Hair follicle dermal papilla cell (primary cell): ENCODE measurements at places on chromosomes 12 and 14. TPM values are rescaled to one million over a fixed set of nuclear protein-coding genes. Genes with fewer than 3 reads are reported as not detected.

The CISTR gene
- not detected in 2 replicates for total RNA-seq

The RPS6KL1 gene
- total RNA-seq = 0.32 and 1.3 TPM in 2 replicates

The POMT2 gene
- 15.4 and 20.8 TPM in 2 replicates for total RNA-seq

The ITGA7 gene
- 4.4 and 7.7 TPM in 2 replicates for total RNA-seq

The RNASE4 gene
- total RNA-seq = 28.3 and 31.6 TPM in 2 replicates

The CIPC gene
- total RNA-seq = 22.1 and 24.7 TPM in 2 replicates

The LRP1-AS gene
- total RNA-seq = not detected in 2 replicates

The NXPH4 gene
- total RNA-seq = 1.1 and 2.3 TPM in 2 replicates

The KRT77 gene
- not detected in 2 replicates for total RNA-seq

The FAIM2 gene
- total RNA-seq = 0.97 and 1.5 TPM in 2 replicates

The OR4N5 gene
- total RNA-seq = not detected in 2 replicates

The ZCCHC8 gene
- 13.1 and 16.6 TPM in 2 replicates for total RNA-seq

The CPNE6 gene
- not detected in 2 replicates for total RNA-seq

The PTCSC3 gene
- total RNA-seq = not detected in 2 replicates

The PTPRR gene
- under 0.01 and 0.24 TPM in 2 replicates for total RNA-seq

The AQP2 gene
- not detected in 2 replicates for total RNA-seq

The MNAT1 gene
- total RNA-seq = 29.9 and 50.0 TPM in 2 replicates

The TMTC2 gene
- total RNA-seq = 20.5 and 24.2 TPM in 2 replicates

The KRT3 gene
- total RNA-seq = not detected in 2 replicates

The PRIMA1 gene
- not detected in 2 replicates for total RNA-seq

The FOXN4 gene
- not detected in 2 replicates for total RNA-seq

The C1R gene
- 363 and 481 TPM in 2 replicates for total RNA-seq

The MSI1 gene
- not detected in 2 replicates for total RNA-seq

The TAS2R50 gene
- total RNA-seq = 4.7 and 7.0 TPM in 2 replicates

The SLC25A47 gene
- total RNA-seq = 0.16 TPM in 1 of 2 replicates, not detected in the other

The PRH2 gene
- not detected in 2 replicates for total RNA-seq

The ANG gene
- total RNA-seq = 8.4 and 9.5 TPM in 2 replicates

The IAPP gene
- not detected in 2 replicates for total RNA-seq

The OVCH1 gene
- total RNA-seq = not detected in 2 replicates

The CMKLR1 gene
- total RNA-seq = 17.4 and 19.6 TPM in 2 replicates

The VWF gene
- 0.24 and 0.81 TPM in 2 replicates for total RNA-seq

The KRT6A gene
- total RNA-seq = 3.4 and 40.3 TPM in 2 replicates

The NPFF gene
- total RNA-seq = not detected in 2 replicates

The TGM1 gene
- total RNA-seq = 1.1 and 3.1 TPM in 2 replicates

The POTEG gene
- not detected in 2 replicates for total RNA-seq

The MYL2 gene
- not detected in 2 replicates for total RNA-seq

The BBOF1 gene
- 9.4 and 14.0 TPM in 2 replicates for total RNA-seq

The TMEM117 gene
- total RNA-seq = 8.0 and 12.0 TPM in 2 replicates

The RXYLT1 gene
- total RNA-seq = 14.9 and 16.6 TPM in 2 replicates

The SELPLG gene
- 4.0 and 4.2 TPM in 2 replicates for total RNA-seq

The SERPINA10 gene
- total RNA-seq = not detected in 2 replicates

The GPR162 gene
- total RNA-seq = 4.6 and 7.3 TPM in 2 replicates

The LRCOL1 gene
- total RNA-seq = not detected in 2 replicates

The NPAS3 gene
- 0.85 and 1.3 TPM in 2 replicates for total RNA-seq

The TMED8 gene
- 12.0 TPM in 2 replicates for total RNA-seq
